Colonic mucosa (tissue), 4 donors: ENCODE measurements at places on chromosomes 16 and 17. TPM values are rescaled to one million over a fixed set of nuclear protein-coding genes. Genes with fewer than 3 reads are reported as not detected.
A peak's percentile ranks its signal among the peaks of the same experiment; 100 is the strongest.

DNA sequence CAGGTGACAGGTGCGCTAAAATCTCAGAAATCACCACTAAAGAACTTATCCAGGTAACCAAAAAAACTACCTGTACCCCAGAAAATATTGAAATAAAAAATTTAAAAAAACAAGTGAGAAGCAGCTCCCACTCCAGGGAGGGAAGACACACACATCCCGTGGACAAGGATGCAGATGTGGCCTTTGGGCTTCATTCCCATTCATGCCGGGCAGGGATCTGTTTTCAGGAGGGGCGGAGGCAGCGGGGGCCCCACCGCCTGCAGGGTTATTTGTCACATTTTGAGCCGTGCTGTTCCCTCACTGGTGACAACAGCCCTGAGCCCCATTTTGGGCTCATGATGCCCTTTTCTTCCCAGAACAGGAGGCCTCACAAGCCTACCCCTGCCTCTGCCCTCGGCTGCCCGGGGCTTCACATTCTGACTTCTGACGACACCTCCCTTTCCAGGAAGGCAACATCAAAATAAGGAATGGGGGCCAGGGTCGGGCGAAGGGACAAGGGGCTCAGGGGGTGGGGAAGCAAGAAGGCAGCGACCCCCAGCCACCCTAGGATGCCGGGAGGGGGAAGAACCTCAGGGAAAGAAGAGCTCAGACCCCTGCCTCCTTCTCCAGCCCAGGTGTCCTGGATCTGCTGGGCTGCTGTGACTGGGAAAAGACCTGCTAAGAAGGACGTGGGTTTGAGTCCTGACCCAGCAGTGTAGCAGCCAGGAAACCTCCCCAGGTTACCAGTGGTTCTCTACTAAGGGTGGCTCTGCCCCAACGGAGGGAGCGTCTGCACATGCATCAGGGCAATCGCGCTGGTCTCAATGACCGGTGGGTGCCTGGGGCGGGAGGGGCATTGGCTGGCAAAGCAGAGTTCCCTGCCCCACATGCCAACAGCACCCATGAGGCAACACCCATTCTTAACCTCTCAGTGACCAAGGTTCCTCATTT lies 2.3 kb upstream of the CD79B start:
- no peak for DNase-seq
- no peaks in the 10 kb centered on the region for H3K4me1 ChIP-seq
- no peak overlapping the region for H3K27ac ChIP-seq
- no peaks in the 10 kb centered on the region for H3K27me3 ChIP-seq

DNA sequence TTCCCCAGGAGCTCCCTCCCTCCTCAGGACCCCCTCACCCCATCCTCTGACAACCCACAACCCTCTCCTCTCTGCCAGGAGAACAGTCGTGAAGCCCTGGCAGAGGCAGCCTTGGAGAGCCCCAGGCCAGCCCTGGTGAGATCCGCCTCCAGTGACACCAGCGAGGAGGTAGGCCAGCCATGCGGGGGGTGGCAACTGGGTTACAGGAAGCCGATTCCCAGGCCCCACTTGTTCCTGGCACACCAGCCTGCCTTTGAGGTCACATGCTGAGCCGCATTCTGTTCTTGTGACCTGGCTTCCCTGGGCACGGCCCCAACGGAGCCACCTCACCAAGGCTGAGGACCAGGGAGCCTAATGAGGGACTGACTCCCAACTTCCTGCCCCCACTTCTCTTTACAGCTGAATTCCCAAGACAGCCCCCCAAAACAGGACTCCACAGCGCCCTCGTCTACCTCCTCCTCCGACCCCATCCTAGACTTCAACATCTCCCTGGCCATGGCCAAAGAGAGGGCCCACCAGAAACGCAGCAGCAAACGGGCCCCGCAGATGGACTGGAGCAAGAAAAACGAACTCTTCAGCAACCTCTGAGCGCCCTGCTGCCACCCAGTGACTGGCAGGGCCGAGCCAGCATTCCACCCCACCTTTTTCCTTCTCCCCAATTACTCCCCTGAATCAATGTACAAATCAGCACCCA lies 7.9 kb downstream of the NAT9 start:
- peaks cover 13% of the 10 kb centered on the region for H3K4me1 ChIP-seq
- H3K36me3 ChIP-seq = peaks cover 4% of the 10 kb centered on the region
- no peak overlapping the region for H3K27ac ChIP-seq
- no peak overlapping the region for H3K4me3 ChIP-seq
- no peak for DNase-seq

DNA sequence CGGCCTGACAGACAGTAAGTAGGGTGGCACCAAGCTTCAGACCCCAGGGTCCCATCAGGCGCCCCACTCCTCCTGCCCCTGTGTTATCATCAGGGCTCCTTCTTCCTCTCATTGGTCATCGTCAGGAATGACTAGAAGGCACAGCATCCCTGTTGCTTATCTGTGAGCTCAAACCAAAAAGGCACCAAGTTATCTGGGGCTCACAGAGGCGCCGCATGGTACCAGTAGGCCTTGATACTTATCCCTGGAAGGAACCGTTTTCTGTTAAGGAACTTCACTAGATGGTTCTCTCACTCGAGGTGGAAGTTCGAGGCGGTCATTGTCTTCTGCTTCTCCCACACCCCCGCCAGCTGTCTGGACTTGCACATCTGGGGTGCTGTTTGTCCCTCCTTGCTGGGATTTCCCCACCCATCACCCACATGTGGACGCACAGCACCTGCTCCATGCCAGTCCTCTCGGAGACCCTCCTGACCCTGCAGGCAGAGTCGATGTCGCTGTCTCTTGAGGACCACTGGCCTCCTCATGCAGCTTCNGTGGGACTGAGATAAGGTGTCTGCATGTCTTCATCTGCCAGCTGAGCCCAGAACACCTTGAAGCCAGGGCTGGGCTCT lies 52.1 kb downstream of the METRNL start:
- H3K27ac ChIP-seq = no peak overlapping the region
- no peak for DNase-seq
- no peak overlapping the region for H3K4me3 ChIP-seq
- H3K4me1 ChIP-seq = no peaks in the 10 kb centered on the region

DNA sequence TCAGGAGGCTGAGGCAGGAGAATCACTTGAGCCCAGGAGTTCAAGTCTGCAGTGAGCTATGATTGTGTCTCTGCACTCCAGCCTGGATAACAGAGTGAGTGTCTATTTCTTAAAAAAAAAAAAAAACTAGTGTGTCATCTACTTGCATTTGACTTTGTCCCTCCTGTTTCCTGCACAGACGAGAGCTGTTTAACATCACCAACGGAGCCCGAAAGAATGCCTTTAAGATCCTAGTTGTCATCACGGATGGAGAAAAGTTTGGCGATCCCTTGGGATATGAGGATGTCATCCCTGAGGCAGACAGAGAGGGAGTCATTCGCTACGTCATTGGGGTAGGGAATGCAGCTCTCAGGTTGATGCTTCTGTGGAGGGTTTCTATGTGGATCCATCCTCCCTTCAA lies 13.4 kb downstream of the ITGAM start:
- H3K36me3 ChIP-seq = no peaks in the 10 kb centered on the region
- H3K4me3 ChIP-seq = no peak overlapping the region
- H3K27ac ChIP-seq = no peak overlapping the region
- no peaks in the 10 kb centered on the region for H3K4me1 ChIP-seq

DNA sequence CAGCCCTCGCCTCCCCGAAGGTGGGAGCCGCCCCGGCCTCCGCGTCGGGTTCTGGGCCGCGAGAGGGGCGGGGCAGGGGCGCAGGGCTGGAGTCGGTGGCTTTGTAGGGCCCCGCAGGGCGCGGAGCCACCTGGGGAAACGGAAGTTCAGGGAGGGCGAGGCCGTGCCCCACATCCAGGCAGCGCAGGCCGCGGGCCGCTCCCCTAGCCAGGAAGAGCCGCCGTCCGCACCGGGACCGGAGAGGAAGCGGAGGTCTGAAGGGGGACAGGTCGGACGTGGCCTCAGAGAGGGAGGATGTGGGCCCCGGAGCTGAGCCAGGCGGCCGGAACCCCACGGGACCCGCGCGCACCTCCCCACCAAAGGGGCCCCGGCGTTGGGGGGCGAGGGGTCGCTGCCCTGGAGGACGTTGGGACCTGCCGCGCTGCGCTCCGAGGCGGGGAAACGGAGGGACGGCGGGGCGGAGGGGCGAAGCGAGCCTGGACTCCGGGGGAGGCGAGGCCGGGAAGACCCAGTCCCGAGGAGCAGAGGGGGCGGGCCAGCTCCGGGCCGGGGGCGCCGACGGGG lies 482 bp upstream of the SLC16A3 start:
- H3K4me1 ChIP-seq = peaks cover 5% of the 10 kb centered on the region
- H3K36me3 ChIP-seq = no peaks in the 10 kb centered on the region
- H3K4me3 ChIP-seq = peak overlapping the region; percentile 64
- no peaks in the 10 kb centered on the region for H3K27me3 ChIP-seq
- peak overlapping the region; percentile 98 for H3K27ac ChIP-seq

DNA sequence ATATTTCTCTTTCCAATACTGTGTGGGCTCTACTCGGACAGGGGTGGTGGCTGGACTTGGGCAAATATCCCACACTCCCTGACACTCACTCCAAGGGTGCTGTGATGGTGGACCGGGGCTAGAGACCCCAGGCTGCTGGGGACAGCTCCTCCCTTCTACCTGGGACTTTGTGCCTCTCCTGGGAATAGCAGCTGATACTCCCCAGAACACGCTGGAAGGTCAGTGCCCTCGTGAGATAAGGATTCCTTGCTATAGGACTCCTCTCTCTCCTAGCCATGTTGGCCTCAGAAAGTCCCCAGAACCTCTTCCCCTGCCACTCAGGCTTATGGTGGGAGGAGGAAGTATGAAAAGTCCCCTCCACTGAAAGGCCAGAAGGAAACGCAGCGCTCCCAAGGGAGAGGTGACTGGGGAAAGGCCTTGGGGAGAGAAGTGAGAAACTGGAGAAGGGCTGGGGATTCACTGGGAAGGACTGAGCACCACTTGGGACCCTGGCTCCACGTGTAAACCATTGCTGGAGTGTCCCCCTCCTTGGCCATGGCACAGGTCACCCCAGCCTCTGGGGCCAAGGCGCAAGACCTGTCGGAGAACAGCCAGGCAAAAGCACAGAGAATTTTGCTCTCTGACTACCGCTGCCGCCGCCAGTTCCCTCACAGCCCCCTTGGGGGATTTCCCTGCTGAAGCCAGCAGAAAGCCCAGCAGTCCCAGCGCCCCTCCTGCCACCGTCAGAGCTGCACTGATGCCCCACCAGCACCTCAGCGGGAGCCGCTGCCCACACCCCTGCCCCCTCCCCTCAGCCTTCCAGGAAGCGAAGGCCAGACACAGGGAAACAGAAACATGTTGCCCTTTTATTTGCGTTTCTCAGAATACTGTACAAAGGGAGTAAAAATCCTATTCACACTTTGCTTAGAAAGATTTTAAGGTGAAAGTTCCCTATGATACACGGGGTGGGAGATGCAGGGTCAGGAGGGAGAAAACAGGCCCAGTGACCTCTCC lies 2.1 kb upstream of the GSDMB start:
- no peak for DNase-seq
- peaks cover 12% of the 10 kb centered on the region for H3K36me3 ChIP-seq
- peaks cover 4% of the 10 kb centered on the region for H3K4me1 ChIP-seq
- no peaks in the 10 kb centered on the region for H3K27me3 ChIP-seq
- H3K4me3 ChIP-seq = no peak overlapping the region

DNA sequence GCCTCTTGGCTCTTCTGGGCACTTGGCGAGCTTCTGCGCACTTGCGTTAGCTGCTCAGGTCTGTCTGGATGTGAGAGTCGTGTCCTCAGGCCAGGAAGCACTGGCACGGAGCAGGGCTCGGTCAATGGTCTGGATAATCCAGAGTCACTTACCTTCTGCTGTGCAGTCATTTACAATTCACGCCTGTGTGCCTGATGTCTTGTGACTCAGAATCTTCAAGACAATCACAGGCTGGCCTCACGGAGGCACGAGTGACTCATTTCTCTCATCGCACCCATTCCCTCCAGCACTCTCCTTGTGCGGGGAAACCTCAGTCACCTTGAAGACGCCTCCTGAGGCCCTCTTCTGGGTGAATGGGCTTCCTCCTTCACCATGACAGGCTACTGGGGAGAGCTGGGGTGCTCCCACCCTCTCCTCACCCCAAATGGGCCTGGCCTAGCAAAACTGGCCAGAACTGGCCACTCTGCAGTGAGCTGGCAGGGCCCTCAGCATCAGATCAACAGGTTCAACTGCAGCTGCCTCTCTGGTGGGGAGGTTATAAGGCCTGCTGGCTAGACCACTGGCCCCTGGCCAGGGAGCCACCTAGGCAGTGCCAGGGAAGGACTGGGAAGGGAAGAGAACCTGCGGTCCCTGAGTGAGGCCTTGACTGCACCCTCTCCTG lies 1.9 kb upstream of the CAPN15 start:
- peak overlapping the region; percentile 92 for H3K4me3 ChIP-seq
- H3K4me1 ChIP-seq = peaks cover 25% of the 10 kb centered on the region
- no peaks in the 10 kb centered on the region for H3K36me3 ChIP-seq
- DNase-seq = no peak
- H3K27me3 ChIP-seq = no peaks in the 10 kb centered on the region

DNA sequence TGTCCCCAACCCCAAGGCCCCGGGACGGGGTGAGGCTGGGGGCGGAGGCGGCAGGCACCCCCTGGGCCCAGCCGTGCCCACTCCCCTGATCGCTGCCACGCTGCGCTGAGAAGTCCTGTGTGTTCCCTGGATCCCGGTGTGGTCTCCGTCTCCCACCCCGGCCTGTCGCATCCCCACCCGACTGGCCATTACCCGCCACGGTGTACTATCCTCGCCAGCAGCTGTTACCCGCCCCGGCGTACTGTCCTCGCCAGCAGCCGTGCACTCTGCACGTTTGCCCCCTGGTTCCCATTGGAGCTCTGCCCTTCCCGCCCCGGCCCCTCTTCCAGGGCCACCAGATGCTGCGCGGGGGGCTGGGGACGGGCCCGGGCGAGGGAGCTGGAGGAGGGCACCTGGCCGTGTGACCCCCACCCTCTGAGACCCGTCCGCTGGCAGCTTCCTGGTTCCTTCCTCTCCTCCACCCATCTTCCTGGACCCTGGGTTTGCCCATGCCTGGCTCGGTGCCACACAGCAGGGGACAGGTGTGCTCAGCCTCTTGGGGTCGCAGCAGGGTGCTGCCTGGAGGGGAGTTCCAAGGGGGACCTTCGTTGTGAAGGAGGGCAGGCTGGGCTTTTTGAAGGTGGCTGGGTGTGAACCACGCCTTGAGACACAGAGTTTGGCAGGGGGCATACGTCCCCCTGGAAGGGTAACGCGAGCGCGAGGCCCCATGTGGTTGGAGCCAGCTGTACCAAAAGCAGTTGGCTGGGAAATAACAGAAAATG lies 19.7 kb downstream of the BAHCC1 start:
- H3K4me3 ChIP-seq = no peak overlapping the region
- peaks cover 7% of the 10 kb centered on the region for H3K4me1 ChIP-seq
- DNase-seq = no peak
- H3K27ac ChIP-seq = no peak overlapping the region
- H3K36me3 ChIP-seq = no peaks in the 10 kb centered on the region

GRCh38 chr16:57134982-57135381 lies 42.6 kb downstream of the CPNE2 start:
- H3K27me3 ChIP-seq = no peaks in the 10 kb centered on the region
- H3K36me3 ChIP-seq = no peaks in the 10 kb centered on the region
- DNase-seq = peak; percentile 77
- no peak overlapping the region for H3K4me3 ChIP-seq
- peak overlapping the region; percentile 83 for H3K27ac ChIP-seq

Gene NACA2
- total RNA-seq = not detected

Gene OTOA
- not detected for total RNA-seq

Gene MPO
- not detected for total RNA-seq

Gene MRM3
- total RNA-seq = 22.5 TPM

Gene HYDIN
- 0.64 TPM for total RNA-seq

Gene TAT
- 0.64 TPM for total RNA-seq

Gene AIPL1
- total RNA-seq = not detected

Gene HBA1
- total RNA-seq = 50.3 TPM

Gene CCL16
- not detected for total RNA-seq

Gene C1QTNF8
- not detected for total RNA-seq

Gene TUFM
- total RNA-seq = 252 TPM

Gene CRISPLD2
- total RNA-seq = 37.9 TPM

Gene DPEP1
- total RNA-seq = 2.7 TPM

Gene SLC5A2
- 0.20 TPM for total RNA-seq

Gene FN3K
- 46.9 TPM for total RNA-seq
